ENCODE measurements at places on chromosomes 4 and X.

- no peak for DNase-seq
These were observed 21.1 kb upstream of the SMIM10 start for GRCh38 chrX:134969726-134970125.

GRCh38 chr4:77817304-77818072, 1.7 kb downstream of the CNOT6L start:
- DNase-seq: peak; percentile 72

DNA sequence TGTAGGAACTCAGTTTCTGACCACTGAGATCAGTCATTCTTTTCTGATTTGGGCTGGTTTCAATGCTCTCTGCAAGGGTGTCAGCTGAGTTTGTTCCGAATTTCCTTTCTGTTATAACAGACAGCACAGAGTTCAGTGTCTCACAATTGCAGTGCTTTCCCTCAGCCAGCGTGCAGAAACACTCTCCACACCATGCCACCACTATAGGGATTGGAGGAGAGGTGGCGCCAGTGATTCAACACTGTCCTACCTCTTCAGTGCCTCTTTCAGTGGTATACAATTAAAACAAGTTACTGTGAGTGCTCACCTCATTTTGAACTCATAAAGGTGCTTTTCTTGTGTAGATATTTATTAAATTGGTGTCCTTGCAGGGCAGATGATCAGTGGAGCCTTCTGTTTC, 413.2 kb upstream of the CXorf51B start:
- DNase-seq: peak; percentile 1

- DNase-seq: no peak
These were observed 45.4 kb upstream of the NFKB1 start for GRCh38 chr4:102455750-102456149.

DNA sequence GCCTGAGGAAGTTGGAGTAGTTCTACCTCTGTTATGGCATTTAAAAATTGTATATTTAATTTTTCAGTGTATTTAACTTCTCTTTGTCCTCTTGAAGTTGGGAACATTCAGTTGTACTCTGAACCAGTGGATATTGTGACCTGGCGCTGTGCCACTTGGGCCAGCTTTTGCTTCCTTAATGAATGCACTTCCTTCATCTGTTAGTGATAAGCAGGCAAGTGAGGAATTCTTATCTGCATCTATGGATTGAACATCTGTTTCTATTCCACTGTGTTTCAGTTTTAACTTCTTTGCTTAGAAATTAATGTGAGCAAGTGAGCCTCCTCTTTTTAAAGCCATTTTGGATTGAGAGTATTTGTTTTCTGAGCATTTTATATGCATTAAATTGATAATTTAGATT, 128.3 kb downstream of the UCHL1 start:
- DNase-seq: peak; percentile 86

- DNase-seq: no peak
These were observed 17.2 kb upstream of the MYOZ2 start for GRCh38 chr4:119118397-119118796.

- DNase-seq: no peak
These were observed 29.2 kb downstream of the PRRG1 start for GRCh38 chrX:37378404-37378803.

DNA sequence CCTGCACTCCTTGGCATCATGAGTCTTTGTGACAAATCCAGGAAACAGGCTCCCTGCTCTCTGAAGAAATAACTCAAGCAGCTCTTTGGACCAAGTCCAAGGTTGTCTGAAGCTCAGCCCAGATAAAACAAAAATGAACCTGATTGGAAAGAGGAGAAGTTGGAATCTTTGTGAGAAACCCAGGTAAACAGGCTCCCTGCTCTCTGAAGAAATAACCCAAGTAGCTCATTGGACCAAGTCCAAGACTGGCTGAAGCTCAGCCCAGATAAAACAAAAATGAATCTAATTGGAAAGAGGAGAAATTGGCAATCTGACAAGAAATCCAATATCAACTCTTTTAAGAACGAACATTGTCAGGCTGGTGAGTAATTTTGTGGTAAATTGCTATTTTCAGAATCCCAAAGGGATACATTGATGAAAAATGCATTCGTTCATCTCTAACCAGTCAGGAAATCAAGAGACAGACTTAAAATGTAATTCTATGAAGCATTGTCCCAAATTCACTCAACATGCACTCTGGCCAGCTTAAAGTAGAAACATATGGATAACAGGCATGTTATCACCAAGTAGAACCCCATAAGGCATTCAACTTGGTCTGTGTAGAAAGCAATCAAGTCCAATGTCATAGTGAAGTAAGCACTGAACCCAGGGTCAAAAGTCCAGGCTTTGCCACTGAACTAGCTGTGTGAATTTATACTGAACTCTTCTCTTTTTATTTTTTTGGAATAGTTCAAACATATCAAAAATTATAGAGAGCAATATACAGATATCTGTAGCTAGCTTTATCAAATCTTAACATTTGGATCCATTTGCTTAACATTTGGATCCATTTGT, 16.8 kb upstream of the NFXL1 start:
- no peak for DNase-seq

- DNase-seq: no peak
These were observed 57.8 kb upstream of the NKX1-1 start for GRCh38 chr4:1463927-1464540.

- DNase-seq: no peak
These were observed 480.3 kb upstream of the GRIA3 start for GRCh38 chrX:122703762-122704161.

- DNase-seq: no peak
These were observed 175.5 kb downstream of the RAPGEF2 start for GRCh38 chr4:159278399-159278798.

DNA sequence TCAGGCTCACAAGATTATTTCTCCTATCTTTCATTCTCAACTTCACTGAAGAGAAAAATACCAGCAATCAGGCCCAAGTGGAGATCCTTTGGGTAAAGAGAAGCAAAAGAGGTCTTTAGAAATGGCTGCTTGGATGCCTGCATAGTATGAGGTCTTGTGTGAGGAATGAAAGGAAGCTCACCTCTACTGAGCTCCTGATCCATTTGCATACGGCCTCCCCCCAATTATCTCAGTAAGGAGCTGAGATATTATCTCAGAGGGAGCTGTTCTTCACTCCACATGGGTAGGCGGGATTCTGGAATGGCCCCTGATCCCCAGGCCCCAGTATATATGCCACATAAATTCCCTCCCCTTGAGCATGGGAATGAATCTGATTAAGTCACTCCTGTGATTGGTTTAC, 75.8 kb downstream of the EVC2 start:
- DNase-seq: no peak

DNA sequence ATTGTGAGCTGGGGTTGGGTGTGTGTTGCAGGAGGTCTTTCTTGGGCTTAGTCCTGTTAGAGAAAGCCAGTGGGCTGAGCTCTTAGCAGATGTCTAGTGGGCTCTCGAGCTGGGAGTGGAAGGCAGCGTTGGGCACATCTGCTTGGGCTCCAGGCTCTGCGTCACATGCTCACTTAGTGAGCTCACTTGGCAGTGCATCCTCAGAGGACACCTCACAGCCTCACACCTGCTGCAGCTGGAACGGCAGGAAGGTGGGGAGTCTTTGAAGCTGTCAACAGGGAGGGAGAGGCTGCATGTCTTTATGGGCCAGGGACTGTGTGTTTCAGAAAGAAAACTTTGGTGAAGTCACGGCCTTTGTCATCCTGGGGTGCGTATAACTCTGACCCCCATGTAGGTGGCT, 82.2 kb downstream of the PSAPL1 start:
- no peak for DNase-seq

DNA sequence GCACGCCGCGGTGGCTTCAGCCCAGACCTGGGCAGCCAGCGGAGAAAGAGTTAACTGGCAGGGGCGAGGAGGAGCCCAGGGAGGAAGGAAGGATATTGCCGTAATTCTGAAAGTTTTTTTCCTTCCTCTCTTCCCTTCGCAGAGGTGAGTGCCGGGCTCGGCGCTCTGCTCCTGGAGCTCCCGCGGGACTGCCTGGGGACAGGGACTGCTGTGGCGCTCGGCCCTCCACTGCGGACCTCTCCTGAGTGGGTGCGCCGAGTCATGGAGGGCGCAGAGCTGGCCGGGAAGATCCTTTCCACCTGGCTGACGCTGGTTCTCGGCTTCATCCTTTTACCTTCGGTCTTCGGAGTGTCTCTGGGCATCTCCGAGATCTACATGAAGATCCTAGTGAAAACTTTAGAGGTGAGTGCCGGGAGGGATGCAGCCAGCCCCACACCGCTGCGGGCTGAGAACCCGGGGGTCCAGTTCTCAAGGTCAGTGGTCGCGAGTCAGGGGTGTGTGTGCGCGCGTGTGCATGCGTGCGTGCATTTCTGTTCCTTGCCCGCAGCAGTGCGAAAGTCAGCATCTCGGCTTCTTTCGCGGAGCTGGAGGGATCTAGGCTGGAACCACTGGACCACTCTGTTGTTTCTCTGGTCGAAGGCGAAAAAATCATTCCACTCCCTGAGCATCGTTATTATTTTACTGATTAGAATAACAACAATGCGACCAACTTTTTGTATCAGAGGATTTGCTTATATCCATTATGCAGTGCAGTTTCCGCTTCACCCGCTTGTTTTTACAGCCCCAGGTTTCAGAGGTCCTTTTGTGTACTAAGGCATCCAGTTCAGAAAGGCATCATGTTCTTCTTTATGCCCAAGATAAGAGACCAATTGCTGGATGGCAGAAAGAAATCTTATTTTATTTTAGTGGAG, 709 bp downstream of the GPAT3 start:
- peak; percentile 17 for DNase-seq

- DNase-seq: no peak
These were observed 14.6 kb upstream of the NDST4 start for GRCh38 chr4:115128037-115128436.

DNA sequence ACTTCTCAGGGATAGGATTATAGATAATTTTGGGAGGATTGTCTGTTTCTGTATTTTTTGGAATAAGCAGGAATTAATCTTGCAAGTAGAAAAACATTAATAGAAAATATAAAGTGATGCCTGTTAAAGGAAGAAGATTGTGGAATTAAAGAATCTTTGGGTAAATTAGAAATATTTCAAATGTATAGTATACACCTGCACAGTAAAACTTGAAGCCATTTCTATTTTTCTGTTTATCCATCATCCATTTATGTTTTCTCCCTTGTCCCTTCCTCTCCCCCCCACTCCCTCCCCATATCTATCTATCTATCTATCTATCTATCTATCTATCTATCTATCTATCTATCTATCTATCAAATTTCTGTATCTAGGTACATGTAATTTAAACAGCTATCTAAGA, 46.9 kb upstream of the GEMIN8 start:
- DNase-seq: no peak

DNA sequence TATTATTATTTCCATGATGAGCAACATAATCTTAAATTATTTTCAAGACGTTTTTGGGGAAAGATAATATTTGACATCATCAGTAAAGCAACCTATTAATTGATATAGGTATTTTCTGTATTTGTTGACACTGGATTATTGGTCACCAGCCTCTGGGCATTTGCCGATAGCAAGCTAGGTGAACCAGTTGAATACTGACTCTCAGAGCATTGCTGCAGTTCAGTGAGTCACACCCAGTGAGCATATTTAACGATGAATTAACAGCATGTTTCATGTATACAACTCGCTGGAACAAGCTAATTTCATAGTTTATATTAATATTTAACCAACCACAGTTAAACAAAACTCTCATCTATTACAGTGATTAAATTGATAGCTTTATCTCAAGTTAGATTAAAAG, 1006.0 kb upstream of the DIAPH2 start:
- no peak for DNase-seq

GRCh38 chrX:11429538-11430085, 136.4 kb downstream of the AMELX start:
- DNase-seq: no peak

DNA sequence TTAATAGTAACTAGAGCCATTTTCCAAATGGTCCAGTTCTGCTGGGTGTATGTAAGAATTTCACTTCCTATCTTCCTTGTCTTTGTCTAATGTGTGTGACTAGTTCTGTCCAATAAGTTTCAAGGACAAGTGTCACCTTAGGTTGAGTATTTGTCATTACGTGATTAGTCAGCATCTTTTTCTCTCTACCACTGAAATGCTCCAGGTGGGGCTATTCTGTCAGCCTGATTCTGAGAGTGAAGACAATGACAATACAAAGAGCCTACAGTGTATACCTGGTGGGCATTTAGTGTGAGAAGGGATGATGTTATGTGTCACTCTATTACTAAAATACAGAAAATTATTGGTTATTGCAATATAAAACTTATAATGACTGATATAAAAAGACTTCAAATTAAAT, 876.3 kb downstream of the C4orf33 start:
- DNase-seq: no peak

DNA sequence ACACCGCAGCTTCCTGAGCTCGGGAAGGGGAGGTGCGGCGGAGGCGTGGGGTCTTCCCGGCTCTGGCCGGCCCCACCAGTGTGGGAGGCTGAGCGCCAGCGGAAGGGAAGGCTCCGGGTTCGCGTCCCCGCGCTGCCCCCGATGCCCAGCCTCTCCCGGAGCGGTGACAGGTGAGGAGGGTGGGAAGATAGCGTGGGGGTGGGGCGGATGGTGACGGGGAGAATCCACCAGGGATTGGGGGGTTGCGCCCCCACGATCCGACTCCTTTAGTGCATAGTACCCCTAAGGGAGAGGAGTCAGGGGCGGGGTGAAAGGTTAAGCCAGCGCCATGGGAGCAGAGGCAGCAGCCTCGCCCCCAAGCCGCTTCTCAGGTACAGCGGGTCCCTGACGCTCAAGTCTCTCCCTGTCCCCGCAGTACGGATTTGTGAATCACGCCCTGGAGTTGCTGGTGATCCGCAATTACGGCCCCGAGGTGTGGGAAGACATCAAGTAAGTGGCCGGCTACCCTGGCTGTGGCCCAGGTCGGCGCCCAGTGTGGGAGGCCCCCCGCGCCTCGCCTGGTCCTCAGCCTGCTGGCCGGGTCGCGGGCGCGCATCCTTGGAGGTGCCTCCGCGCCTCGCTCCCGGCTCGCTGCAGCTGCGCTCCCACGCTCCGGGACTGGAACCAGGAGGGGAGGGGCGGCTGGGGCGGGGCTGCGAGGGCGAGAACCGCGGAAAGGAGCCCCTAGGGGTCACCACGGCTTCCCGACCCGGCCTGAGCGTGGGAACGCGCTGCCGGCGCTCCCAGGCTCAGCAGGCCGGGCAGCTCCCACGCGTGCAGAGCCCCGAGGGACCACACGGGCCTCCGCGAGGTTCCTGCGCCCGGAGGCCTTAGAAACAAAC, 791 bp downstream of the GUCY1B1 start:
- DNase-seq: peak; percentile 85

GRCh38 chr4:112515198-112516065, 548 bp downstream of the NEUROG2 start:
- DNase-seq: no peak

- DNase-seq: no peak
These were observed 94.5 kb upstream of the GC start for GRCh38 chr4:71878376-71878775.

GRCh38 chrX:130167040-130167439, 1.4 kb upstream of the AIFM1 start:
- no peak for DNase-seq

DNA sequence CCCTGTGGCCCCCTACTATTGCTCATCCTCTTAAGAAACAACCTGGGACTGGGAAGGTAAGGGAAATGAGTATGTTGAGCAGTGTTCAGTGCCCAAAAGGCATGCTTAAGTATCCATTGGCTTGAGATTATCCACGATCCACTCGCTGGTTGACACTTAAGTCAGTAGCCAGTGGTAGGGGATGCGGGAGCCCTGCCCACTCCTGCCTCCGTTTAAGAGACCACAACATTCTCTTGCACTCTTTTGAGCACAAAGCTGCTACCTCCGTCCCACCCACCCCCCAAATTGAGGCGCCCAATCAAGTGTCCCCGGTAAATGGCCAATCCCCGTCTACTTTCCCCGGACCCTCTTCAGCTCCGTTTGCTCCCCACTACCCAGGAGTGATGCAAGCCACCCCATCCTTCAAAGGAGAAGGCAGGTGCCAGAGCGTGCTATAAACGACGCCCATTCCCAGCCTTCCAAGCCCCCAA, 25.0 kb downstream of the UTP14A start:
- DNase-seq: no peak

GRCh38 chr4:94551643-94552564, 100.2 kb downstream of the PDLIM5 start:
- DNase-seq: no peak

Measured in stomach (tissue), 19 donors.